ENCODE measurements at places on chromosomes 13 and 19. TPM values are rescaled to one million over a fixed set of nuclear protein-coding genes. Genes with fewer than 3 reads are reported as not detected.

GRCh38 chr13:36834299-36834698 is 15.3 kb downstream of the RFXAP start:
- no peaks in the 10 kb centered on the region for H3K4me1 ChIP-seq
- no peak for DNase-seq
- no peak overlapping the region for H3K4me3 ChIP-seq
- H3K27ac ChIP-seq, result no peak overlapping the region

DNA sequence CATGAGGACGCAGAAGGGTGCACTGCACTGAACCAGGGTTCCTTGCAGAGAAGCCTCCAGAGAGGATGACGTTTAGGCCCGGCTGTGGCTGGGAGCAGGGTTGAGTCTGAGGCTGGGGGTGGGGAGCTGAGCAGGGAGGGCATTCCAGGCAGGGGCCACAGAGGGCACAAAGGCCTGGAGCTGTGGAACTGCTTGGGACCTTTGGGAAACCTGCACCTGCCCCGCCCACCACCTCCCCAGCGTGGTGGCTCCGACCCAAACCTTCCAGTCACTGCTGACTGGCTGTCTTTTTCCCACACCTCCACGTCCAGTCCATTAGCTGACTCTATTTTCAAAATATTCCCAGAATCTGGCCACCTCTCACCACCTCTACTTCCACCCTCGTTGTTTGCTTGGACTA is 4.9 kb upstream of the LMTK3 start:
- H3K27ac ChIP-seq, result no peak overlapping the region
- H3K36me3 ChIP-seq, result no peaks in the 10 kb centered on the region
- DNase-seq, result no peak

The DACH1 gene
- total RNA-seq, result 24.6 TPM

DNA sequence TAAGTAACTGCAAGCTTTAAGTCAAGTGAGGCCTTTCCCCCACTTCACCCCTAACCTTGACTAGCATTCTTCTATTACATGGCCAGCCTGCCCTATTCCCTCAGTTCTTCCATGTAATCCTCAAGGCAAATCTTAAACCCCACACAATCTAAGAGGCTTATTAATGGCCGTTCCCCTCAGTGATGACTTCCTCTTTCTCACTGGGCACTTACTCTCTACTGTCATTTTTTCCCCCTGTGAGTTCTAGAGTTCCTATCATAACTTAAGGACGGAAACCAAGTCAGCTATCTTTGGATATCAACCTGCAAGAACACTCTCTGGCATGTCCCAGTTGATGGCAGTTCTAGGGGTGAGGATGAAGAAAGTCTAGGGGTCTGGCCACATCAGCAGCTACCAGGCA is 131.2 kb downstream of the DCLK1 start:
- no peak overlapping the region for H3K27ac ChIP-seq
- H3K27me3 ChIP-seq, result no peaks in the 10 kb centered on the region
- no peak overlapping the region for H3K4me3 ChIP-seq
- no peaks in the 10 kb centered on the region for H3K36me3 ChIP-seq
- no peak for DNase-seq

DNA sequence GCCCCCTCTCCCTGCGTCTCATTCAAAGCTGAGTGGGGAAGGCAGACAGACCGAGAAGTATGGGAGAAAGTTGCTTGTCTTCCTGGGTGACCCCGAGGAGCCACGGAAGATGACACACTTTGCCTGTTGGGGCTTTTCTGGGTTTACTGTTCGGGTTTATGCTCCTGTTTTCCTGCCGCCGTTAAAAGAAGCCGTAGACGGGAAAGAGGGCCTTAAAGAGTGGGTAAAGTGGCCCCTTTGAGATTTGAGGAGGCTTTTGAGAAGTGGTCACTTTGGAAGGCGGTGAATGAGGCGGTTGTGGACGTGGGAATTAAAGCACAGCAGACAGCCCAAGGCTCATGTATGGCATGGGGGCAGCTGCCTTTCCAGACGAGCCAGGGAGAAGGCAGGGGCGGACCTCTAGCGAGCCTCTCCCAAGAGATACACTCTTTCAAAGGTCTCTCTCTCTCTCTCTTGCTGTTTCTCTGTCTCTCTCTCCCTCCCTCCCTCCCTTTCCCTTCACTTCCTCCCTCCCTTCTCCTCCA is 493 bp upstream of the LHFPL6 start:
- peak overlapping the region; percentile 91 for H3K4me3 ChIP-seq
- peak; percentile 16 for DNase-seq
- peak overlapping the region; percentile 27 for H3K27ac ChIP-seq

DNA sequence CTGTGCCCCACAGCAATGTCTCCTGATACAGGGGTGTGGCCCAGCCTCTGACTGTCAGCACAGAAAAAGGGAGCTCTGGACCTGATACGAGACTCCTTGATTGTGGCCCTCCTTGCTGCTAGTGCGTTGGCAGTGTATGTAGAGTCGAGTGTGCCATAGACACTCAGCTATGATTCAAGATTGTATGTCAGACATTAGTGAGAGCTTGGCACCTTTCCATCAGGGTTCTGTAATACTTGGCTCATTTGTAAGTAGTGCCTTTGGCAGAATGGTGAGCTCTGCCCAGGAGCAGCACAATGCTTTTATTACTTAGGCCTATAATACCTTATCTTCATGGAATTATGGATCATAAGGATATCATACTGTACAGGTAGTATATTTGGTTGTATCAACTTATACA is 83.4 kb downstream of the ATP8A2 start:
- H3K4me3 ChIP-seq, result no peak overlapping the region
- H3K27me3 ChIP-seq, result peaks cover 25% of the 10 kb centered on the region
- no peak overlapping the region for H3K27ac ChIP-seq
- H3K36me3 ChIP-seq, result no peaks in the 10 kb centered on the region

DNA sequence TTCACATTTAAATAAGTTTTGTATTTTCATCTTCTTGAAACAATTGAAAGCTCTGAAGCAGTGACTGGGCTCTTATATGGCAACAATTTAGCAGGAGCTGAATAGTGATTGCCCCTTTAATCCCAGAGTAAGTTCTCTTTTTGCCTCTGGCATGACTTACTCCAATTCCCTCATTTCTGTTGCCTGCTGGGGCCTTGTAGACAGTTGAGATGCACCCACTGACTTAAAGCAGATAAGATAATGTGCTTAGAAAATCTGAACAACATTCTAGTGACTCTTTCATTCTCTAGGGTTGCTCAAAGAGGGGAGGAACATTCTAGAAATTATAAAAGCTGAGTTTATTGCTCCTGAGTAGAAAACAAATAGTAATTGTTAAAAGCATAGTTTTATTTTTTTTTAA is 52.8 kb downstream of the AKAP11 start:
- H3K27ac ChIP-seq, result no peak overlapping the region
- no peak for DNase-seq
- H3K27me3 ChIP-seq, result no peaks in the 10 kb centered on the region
- H3K4me3 ChIP-seq, result no peak overlapping the region
- H3K4me1 ChIP-seq, result peaks cover 10% of the 10 kb centered on the region

DNA sequence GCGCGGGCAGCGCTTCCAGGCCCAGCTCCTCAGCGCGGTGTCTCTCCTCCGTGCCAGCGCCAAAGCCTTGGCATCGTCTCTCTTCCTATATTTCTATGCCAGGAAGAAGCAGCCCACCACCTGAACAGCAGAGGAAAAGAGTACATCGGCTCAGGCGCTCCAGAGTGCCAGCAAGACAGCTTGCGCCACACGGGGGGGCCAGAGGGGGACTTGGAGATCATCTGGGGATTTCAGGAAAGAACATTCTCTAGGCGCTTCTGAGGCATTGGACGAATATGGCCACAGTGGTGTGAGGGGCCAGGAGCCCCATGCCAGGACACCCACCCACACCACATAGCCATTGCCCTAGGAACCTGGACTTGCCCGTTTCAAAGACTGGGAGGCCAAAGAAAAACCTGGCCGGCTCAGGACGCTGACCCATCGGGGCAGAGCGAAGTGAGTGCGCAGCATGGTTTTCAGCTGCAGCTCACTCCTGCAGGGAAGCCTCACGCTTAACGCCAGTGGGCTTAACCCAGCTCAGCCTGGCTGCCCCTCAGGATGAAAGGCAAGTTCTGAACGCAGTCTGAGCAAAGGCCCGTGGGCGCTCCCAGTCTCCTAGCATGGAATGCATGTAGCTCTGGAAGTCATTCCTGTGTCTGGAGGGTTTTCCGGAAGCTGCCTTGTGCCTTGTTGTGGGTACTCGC is 62.1 kb downstream of the GGACT start:
- peaks cover 15% of the 10 kb centered on the region for H3K4me1 ChIP-seq
- DNase-seq, result no peak
- H3K36me3 ChIP-seq, result peaks cover 6% of the 10 kb centered on the region
- no peaks in the 10 kb centered on the region for H3K27me3 ChIP-seq

GRCh38 chr13:50476577-50477285 is 366.8 kb downstream of the DLEU7 start:
- no peak for DNase-seq
- H3K27ac ChIP-seq, result peak overlapping the region; percentile 23
- no peak overlapping the region for H3K4me3 ChIP-seq
- no peaks in the 10 kb centered on the region for H3K36me3 ChIP-seq
- H3K4me1 ChIP-seq, result peaks cover 22% of the 10 kb centered on the region
- no peaks in the 10 kb centered on the region for H3K27me3 ChIP-seq

GRCh38 chr13:42617221-42617620 is 43.3 kb downstream of the TNFSF11 start:
- H3K27ac ChIP-seq, result no peak overlapping the region
- no peaks in the 10 kb centered on the region for H3K27me3 ChIP-seq
- H3K4me1 ChIP-seq, result peaks cover 5% of the 10 kb centered on the region
- no peak for DNase-seq
- no peak overlapping the region for H3K4me3 ChIP-seq

- H3K27me3 ChIP-seq, result peaks cover 5% of the 10 kb centered on the region
- H3K4me3 ChIP-seq, result no peak overlapping the region
- no peak overlapping the region for H3K27ac ChIP-seq
- H3K4me1 ChIP-seq, result peaks cover 25% of the 10 kb centered on the region
Observed at GRCh38 chr19:32269831-32270230, 75.6 kb upstream of the ZNF507 start.

DNA sequence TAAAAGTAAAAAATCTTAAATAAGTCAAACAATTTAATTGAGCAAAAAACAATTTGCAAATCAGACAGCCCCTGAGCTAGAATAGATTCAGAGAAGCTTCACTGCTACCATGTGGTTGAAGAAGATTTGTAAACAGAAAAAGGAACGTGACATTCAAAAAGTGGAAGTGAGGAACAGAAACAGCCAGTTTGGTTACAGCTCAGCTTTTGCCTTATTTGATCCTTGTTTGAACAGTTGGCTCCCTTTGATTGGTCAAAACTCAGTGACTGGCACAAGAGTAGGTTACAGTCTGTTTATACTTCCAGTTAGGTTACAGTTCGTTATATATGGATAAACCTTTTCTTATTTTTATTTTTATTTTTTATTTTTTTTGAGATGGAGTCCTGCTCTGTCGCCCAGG is 5.8 kb downstream of the ZNF221 start:
- DNase-seq, result no peak
- H3K36me3 ChIP-seq, result peaks cover 66% of the 10 kb centered on the region
- H3K27ac ChIP-seq, result no peak overlapping the region

GRCh38 chr19:56217039-56217949 is 15.2 kb downstream of the ZSCAN5C start:
- no peak overlapping the region for H3K27ac ChIP-seq
- no peak overlapping the region for H3K4me3 ChIP-seq
- no peaks in the 10 kb centered on the region for H3K27me3 ChIP-seq
- no peaks in the 10 kb centered on the region for H3K4me1 ChIP-seq
- no peak for DNase-seq

The KLK12 gene
- not detected for total RNA-seq

DNA sequence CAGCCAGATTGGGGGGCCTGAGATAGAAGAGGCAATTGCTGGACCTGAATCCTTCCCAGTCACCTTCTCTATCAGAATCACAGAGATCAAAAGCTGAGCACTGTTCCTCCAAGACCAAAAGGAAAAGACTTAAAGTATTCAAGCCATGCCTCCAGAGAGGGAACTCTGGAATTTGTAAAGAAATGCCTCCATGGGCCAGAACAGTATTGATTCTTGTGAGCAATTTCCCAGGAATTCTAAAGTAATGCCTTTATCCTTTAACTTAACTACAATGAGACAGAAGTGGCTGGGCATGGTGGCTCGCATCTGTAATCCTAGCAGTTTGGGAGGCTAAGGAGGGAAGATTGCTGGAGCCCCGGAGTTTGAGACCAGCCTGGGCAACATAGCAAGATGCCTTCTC is 148.8 kb downstream of the FLT1 start:
- no peak overlapping the region for H3K4me3 ChIP-seq
- H3K27me3 ChIP-seq, result no peaks in the 10 kb centered on the region
- H3K4me1 ChIP-seq, result no peaks in the 10 kb centered on the region
- no peak for DNase-seq

The SYNE4 gene
- total RNA-seq, result 0.30 TPM

DNA sequence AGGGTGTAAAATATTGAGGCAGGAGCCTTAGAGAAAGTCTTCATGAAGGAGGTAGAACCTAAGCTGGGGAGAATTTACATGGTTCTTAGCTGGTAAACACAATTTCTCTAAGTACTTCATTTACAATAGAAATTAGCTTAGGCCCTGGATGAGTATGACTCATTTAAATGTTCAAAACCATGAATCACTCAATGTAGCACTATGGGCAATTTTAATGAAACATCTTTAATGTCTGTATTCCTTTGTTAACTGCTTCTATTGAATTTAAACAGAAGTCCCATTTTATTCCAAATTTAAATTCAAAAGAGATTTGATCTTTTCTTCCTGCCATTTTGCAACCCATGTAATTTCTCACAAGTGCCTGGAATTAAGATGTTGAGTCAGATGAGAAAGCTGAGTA is 252.1 kb downstream of the RFC3 start:
- H3K4me3 ChIP-seq, result no peak overlapping the region
- H3K36me3 ChIP-seq, result peaks cover 5% of the 10 kb centered on the region
- DNase-seq, result no peak
- H3K27ac ChIP-seq, result no peak overlapping the region
- peaks cover 6% of the 10 kb centered on the region for H3K4me1 ChIP-seq
- H3K27me3 ChIP-seq, result no peaks in the 10 kb centered on the region

- no peaks in the 10 kb centered on the region for H3K27me3 ChIP-seq
- H3K4me1 ChIP-seq, result no peaks in the 10 kb centered on the region
- no peak for DNase-seq
- no peak overlapping the region for H3K4me3 ChIP-seq
- H3K36me3 ChIP-seq, result peaks cover 13% of the 10 kb centered on the region
Observed at GRCh38 chr13:44516771-44517170, 59.4 kb downstream of the TSC22D1 start.

GRCh38 chr19:18542941-18543813 is at the start of gene FKBP8:
Gene FKBP8, minus strand, starts transcription at chr19:18543573. Its CDS starts 1,603 bp downstream, at chr19:18541970.
- no peaks in the 10 kb centered on the region for H3K36me3 ChIP-seq
- DNase-seq, result peak; percentile 87
- H3K27me3 ChIP-seq, result no peaks in the 10 kb centered on the region
- H3K4me3 ChIP-seq, result peak within 1 kb of the TSS; percentile 93
- H3K4me1 ChIP-seq, result peaks cover 16% of the 10 kb centered on the region
- peak within 1 kb of the TSS; percentile 81 for H3K27ac ChIP-seq

DNA sequence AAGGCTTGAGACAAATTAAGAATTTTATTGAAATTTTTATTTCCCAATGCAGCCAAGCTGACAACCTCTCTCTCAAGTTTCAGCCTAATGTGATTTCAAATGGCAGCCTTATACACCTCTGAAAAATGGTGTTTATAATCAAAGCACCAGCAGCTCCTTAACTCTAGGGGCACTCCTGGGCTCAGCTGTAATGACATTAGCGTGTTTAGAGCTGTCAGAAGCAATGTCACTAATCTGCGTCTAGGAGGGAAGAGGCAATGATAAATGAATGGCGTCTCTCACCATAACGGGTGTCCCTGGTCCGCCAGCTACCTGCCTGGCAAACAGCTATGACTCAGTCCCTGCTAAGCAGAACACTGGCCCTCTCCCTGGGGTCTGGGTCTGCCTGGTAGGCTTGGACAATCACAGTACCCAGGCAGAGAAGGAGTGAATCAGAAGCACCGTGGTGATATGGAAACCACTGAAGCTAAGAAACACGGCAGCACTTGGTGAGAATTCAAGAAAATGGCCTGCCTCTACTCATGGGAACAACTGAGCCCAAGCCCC is 131.8 kb upstream of the VSTM2B start:
- DNase-seq, result no peak
- peaks cover 7% of the 10 kb centered on the region for H3K4me1 ChIP-seq
- no peaks in the 10 kb centered on the region for H3K36me3 ChIP-seq
- H3K27me3 ChIP-seq, result peaks cover 10% of the 10 kb centered on the region
- no peak overlapping the region for H3K4me3 ChIP-seq
- no peak overlapping the region for H3K27ac ChIP-seq

The CD33 gene
- total RNA-seq, result not detected

Data from neural crest cell (in vitro differentiated cells).